ENCODE measurements at places on chromosomes 7 and 10. TPM values are rescaled to one million over a fixed set of nuclear protein-coding genes. Genes with fewer than 3 reads are reported as not detected.
A peak's percentile ranks its signal among the peaks of the same experiment; 100 is the strongest.

GRCh38 chr7:1301054-1301881 lies 68.6 kb downstream of the UNCX start:
- no peak for DNase-seq
- H3K36me3 ChIP-seq: no peaks in the 10 kb centered on the region
- H3K4me3 ChIP-seq: no peak overlapping the region

DNA sequence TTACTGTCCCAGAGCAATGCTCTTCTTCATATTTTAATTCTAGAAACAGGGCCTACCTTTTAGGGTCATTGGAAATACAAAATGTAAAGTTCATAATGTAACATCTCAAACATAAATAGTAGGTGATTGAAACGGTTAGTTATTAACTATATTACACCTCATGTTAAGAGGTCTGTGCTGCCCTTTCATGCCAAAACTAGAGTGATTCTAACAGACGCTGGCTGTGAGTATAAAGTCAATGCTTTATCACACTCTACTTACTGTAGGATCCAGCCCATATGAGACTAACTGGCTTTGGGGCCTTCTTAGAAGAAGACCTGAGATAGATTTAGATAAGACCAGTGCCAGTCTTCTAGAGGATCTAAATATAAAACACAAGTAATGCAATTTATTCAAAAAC lies 966.1 kb upstream of the SORCS1 start:
- H3K27me3 ChIP-seq: no peaks in the 10 kb centered on the region
- H3K27ac ChIP-seq: no peak overlapping the region
- H3K4me3 ChIP-seq: no peak overlapping the region
- H3K4me1 ChIP-seq: no peaks in the 10 kb centered on the region
- H3K36me3 ChIP-seq: no peaks in the 10 kb centered on the region
- no peak for DNase-seq

NPC1L1 gene
- total RNA-seq: not detected

- no peak for DNase-seq
- no peaks in the 10 kb centered on the region for H3K36me3 ChIP-seq
- no peak overlapping the region for H3K4me3 ChIP-seq
- H3K4me1 ChIP-seq: peaks cover 7% of the 10 kb centered on the region
- H3K27ac ChIP-seq: no peak overlapping the region
These were observed 17.5 kb upstream of the PRTFDC1 start for GRCh38 chr10:24969841-24970281.

DNA sequence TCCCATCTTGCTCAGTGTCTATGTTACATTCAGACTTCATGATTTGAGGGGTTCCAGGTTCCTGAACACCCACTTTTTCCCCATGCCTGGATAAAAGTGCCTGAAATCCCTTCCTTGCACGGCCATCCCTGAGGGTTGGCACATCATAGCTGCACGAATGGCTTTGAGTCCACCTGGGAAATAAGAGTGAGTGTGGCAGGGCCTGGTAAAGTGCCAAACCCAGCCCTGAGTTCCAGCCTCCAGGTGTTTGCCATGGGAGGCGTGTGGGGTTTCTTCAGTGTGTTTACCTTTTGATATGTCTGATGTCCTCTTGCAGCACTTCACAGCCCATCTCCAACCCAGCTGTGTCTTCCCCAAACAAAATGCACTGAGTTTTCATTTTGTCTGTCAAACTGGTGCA lies 145.7 kb downstream of the PAXIP1 start:
- DNase-seq: no peak
- H3K36me3 ChIP-seq: no peaks in the 10 kb centered on the region
- no peak overlapping the region for H3K4me3 ChIP-seq
- H3K27me3 ChIP-seq: no peaks in the 10 kb centered on the region
- no peaks in the 10 kb centered on the region for H3K4me1 ChIP-seq

GRCh38 chr7:130733931-130734814 lies at the start of gene KLF14:
Gene KLF14 (minus strand): TSS chr7:130734207. CDS start chr7:130734033, 174 bp downstream.
- H3K4me3 ChIP-seq: peak within 1 kb of the TSS; percentile 71
- H3K4me1 ChIP-seq: peaks cover 12% of the 10 kb centered on the region
- H3K36me3 ChIP-seq: peaks cover 4% of the 10 kb centered on the region
- H3K27ac ChIP-seq: no peak within 1 kb of the TSS
- peaks cover 64% of the 10 kb centered on the region for H3K27me3 ChIP-seq
- DNase-seq: peak; percentile 22

- no peak overlapping the region for H3K4me3 ChIP-seq
- H3K27ac ChIP-seq: no peak overlapping the region
- H3K4me1 ChIP-seq: peaks cover 22% of the 10 kb centered on the region
- no peaks in the 10 kb centered on the region for H3K27me3 ChIP-seq
These were observed 27.2 kb downstream of the IKZF1 start for GRCh38 chr7:50331564-50332208.

OR2A7 gene
- 3.0 TPM for total RNA-seq

- H3K4me1 ChIP-seq: no peaks in the 10 kb centered on the region
- no peak overlapping the region for H3K27ac ChIP-seq
- no peak for DNase-seq
- H3K4me3 ChIP-seq: no peak overlapping the region
These were observed 45.4 kb downstream of the C10orf143 start for GRCh38 chr10:130065251-130065650.

TBXAS1 gene
- 28.7 TPM for total RNA-seq

PON3 gene
- not detected for total RNA-seq

LRRTM3 gene
- total RNA-seq: not detected

DNA sequence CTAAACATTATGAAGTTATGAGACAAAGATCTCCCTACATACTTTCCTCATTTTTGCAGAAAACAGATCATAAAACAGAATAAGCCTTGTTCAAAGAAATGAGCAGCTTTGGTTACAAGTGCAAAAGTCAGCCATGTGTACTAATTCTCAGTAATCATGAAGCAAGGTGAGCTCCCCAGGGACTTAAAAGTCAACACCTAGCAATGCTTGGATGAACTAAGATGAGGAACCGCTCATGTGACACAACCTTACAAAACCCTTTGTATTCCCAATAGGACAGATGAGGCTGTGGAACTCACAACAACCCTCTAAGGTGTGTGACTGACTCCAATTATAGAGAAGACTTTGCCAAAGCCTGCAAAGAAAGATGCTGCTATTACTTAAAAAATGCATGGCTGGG lies 154.5 kb downstream of the SLC25A13 start:
- no peak for DNase-seq
- peaks cover 10% of the 10 kb centered on the region for H3K36me3 ChIP-seq
- no peak overlapping the region for H3K27ac ChIP-seq
- no peaks in the 10 kb centered on the region for H3K27me3 ChIP-seq
- H3K4me3 ChIP-seq: no peak overlapping the region

XRCC2 gene
- total RNA-seq: 9.6 TPM

- peaks cover under 1% of the 10 kb centered on the region for H3K27me3 ChIP-seq
- peak; percentile 60 for DNase-seq
- peaks cover 44% of the 10 kb centered on the region for H3K4me1 ChIP-seq
These were observed 1.3 kb downstream of the PFKFB3 start for GRCh38 chr10:6204063-6204340.

- peaks cover 83% of the 10 kb centered on the region for H3K27me3 ChIP-seq
- peaks cover 13% of the 10 kb centered on the region for H3K36me3 ChIP-seq
- H3K4me1 ChIP-seq: peaks cover 22% of the 10 kb centered on the region
- H3K4me3 ChIP-seq: no peak within 1 kb of the TSS
These were observed at the start of gene DLX5 for GRCh38 chr7:97024209-97025129. Gene DLX5 (minus strand): TSS chr7:97024831. CDS start chr7:97024623, 208 bp downstream.

Measured in activated CD4-positive, alpha-beta memory T cell treated with anti-CD3 and anti-CD28 coated beads, Interleukin-2, amount 10 ng/mL, durations not matched to agents 7 days and 5 days (primary cell).